ENCODE measurements at places on chromosomes 13 and 19.

DNA sequence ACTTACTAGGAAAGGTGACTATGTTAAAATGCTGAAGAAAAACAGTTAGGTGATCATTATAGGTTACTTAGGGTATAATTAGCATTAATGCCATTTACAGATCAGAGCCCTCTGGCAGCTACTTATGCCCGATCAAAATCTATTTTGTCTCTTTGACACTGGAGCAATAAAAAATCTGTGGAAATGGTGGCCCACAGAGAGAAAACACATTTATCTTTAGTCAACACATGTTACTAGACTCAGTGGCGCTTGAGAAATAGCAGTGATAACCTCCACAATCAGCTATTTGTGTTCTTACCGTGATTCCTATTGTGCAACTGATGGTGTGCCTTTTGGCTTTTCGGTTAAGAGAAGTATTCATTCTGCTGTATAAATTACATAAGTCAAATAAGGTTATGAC, 1519.6 kb downstream of the PCDH9 start:
- no peak overlapping the region for H3K27ac ChIP-seq
- no peak for DNase-seq
- no peaks in the 10 kb centered on the region for H3K4me1 ChIP-seq
- no peaks in the 10 kb centered on the region for H3K27me3 ChIP-seq

DNA sequence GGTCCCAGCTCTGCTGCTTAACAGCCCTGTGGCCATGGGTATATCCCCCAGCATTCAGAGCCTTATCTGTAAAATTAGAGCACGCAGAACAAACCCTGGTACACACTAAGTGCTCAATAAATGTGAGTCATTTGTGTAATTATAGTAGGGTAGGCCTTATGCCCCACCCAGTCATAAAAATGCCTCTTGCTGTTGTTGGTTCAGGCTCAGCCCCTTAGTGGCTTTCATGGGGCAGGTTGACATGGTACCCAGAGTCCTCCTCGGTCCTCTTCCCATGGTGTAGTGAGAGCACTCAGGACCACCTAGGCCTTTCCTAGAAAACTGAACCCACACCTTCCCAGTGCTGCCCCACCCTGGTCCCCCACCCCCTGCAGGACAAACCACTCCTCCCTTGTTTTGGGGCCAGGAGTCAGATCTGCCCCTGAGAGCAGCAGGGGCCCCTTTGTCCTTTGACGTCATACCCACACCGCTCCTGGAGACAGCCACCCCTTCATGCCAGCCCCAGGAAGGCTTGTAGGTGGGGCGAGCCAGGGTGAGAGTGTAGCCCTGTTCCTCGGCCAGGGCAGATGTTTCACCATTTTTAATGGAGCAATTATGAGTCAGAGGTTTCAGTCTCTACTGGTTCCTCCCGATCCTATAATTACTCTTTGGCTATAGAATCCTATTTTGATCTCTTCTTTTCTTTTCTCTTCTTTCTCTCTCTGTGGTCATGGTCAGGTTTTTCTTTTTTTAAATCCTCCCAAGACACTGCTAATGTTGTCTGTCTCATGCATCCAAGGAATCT, 36.8 kb downstream of the ACTN4 start:
- no peaks in the 10 kb centered on the region for H3K27me3 ChIP-seq
- peaks cover 72% of the 10 kb centered on the region for H3K4me1 ChIP-seq
- no peak for DNase-seq

GRCh38 chr19:3494051-3494450, 6.4 kb downstream of the DOHH start:
- no peak overlapping the region for H3K4me3 ChIP-seq
- no peaks in the 10 kb centered on the region for H3K27me3 ChIP-seq
- H3K27ac ChIP-seq, result no peak overlapping the region
- H3K4me1 ChIP-seq, result no peaks in the 10 kb centered on the region

DNA sequence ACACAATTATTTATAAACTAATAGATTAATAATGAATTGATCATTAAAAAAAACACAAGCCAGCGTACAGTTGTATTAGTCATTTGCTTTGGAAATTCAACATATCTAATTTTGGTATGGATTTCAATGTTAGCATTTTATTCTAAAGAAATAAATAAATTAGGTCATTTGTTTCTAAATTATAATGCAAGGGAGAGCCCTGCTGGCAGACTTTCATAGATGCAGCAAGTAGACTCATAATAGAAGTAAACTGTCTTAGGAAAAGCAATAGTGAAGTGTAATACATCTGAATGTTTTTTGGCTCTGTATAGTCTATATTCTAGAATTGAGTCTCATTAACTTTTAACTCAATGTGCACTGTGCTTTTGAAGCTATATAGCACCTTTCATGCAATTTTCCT, 982.4 kb upstream of the MIR17HG start:
- no peak for DNase-seq
- H3K27ac ChIP-seq, result no peak overlapping the region
- H3K27me3 ChIP-seq, result no peaks in the 10 kb centered on the region
- no peaks in the 10 kb centered on the region for H3K4me1 ChIP-seq
- H3K36me3 ChIP-seq, result no peaks in the 10 kb centered on the region

DNA sequence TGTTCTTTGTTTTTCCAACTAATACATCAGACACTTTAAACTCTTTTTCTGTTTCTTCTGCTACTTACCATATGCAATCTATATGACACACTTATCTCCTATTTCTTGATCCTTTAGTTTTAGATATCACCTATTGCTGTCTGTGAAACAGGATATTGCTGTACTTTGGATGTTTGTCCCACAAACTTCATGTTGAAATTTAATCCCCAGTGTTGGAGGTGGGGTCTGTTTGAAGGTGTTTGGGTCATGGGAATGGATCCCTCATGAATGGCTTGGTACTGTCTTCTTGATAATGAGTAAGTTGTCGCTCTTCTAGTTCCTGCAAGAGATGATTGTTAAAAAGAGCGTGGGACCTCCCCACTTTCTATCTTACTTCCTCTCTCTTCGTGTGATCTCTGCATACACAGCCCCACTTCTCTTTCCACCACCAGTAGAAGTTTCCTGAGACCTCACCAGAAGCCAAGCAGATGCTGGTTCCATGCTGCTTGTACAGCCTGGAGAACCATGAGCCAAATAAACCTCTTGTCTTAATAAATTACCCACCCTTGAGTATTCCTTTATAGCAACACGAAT, 244.2 kb downstream of the NHLRC3 start:
- no peaks in the 10 kb centered on the region for H3K4me1 ChIP-seq
- H3K4me3 ChIP-seq, result no peak overlapping the region
- no peak for DNase-seq
- no peaks in the 10 kb centered on the region for H3K36me3 ChIP-seq
- H3K27me3 ChIP-seq, result no peaks in the 10 kb centered on the region

DNA sequence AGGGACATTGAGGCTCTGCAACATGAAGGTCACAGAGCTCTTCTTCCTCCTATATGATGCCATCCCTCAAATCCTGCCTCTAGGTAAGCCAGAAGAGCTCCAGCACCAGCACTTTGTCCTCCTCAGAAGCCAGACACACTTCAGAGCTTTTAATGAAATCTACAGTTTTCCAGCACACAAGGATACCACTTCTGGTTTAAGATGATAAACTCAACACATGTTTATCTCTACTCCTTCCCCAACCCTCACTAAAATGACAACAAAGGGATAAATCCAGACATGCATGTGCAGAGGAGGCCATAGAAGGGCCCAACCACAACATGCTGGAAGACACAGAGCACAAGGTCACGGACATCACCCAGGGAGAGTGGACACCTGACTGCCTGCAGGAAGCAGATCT, 195.3 kb downstream of the USP12 start:
- no peaks in the 10 kb centered on the region for H3K36me3 ChIP-seq
- no peak overlapping the region for H3K4me3 ChIP-seq
- peak overlapping the region; percentile 9 for H3K27ac ChIP-seq
- H3K27me3 ChIP-seq, result no peaks in the 10 kb centered on the region
- DNase-seq, result no peak

- no peaks in the 10 kb centered on the region for H3K4me1 ChIP-seq
- H3K36me3 ChIP-seq, result no peaks in the 10 kb centered on the region
- no peaks in the 10 kb centered on the region for H3K27me3 ChIP-seq
- DNase-seq, result no peak
- no peak overlapping the region for H3K4me3 ChIP-seq
These were observed 42.8 kb upstream of the CLDN10 start for GRCh38 chr13:95509521-95510310.

DNA sequence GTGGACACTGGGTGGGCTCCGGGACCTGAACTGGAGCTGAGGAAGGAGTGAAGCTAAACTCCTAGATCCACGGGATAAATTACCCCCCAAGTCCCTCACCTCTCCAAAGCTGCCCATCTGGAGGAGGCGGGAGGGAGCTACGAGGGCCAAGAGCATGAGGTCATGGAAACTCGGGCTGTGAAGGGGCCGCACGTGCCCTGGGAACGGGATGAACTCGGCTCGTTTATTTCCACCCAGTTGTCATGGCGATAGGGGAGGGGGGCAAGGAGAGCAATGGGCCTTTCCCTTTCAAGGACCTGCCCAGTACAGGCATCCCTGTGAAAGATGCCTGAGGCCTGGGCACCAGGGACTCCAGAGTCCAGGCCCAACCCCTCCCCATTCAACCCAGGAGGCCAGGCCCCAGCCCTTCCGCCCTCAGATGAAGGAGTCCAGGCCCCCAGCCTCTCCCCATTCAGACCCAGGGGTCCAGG, 3.8 kb downstream of the PPP1R12C start:
- H3K27me3 ChIP-seq, result no peaks in the 10 kb centered on the region
- no peak overlapping the region for H3K4me3 ChIP-seq
- H3K36me3 ChIP-seq, result no peaks in the 10 kb centered on the region
- peaks cover 21% of the 10 kb centered on the region for H3K4me1 ChIP-seq
- DNase-seq, result no peak

DNA sequence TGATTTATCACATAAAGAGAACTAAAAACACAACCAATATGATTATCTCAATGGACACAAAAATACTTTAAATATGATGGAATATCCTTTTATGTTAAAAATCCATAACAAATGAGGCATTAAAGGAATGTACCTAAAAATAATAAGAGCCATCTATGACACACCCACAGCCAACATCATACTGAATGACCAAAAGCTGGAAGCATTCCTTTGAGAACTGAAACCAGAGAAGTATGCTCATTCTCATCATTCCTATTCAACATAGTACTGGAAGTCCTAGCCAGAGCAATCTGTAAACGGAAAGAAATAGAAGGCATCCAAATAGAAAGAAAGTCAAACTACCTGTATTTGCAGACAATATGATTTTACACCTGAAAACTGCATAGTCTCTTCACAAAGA, 671.0 kb downstream of the SLITRK1 start:
- H3K27ac ChIP-seq, result no peak overlapping the region
- no peak overlapping the region for H3K4me3 ChIP-seq
- H3K4me1 ChIP-seq, result no peaks in the 10 kb centered on the region
- H3K36me3 ChIP-seq, result no peaks in the 10 kb centered on the region
- DNase-seq, result no peak

GRCh38 chr13:31015199-31015598, 82.7 kb downstream of the TEX26 start:
- DNase-seq, result no peak
- peaks cover 6% of the 10 kb centered on the region for H3K27me3 ChIP-seq
- no peak overlapping the region for H3K27ac ChIP-seq
- H3K36me3 ChIP-seq, result no peaks in the 10 kb centered on the region
- no peak overlapping the region for H3K4me3 ChIP-seq

DNA sequence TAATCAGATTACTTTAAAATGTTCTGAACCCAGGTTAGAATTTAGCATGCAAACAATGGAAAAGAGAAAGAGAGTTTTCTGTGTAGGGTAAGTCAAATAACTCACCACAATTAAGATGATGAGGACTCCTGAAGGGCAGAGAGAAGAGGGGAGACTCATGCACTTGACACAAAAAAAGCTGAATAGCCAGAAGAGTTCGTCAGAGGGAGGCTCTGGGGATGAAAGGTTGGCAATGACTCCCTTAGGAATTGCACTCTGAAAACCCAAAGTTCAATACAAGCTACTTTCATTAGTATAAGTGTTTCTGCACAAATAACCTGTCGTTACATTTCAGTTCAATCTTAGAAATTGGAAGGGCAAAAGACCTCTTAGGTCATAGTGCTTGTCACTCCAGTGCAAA, 434.4 kb upstream of the PCDH9 start:
- no peaks in the 10 kb centered on the region for H3K27me3 ChIP-seq
- no peak overlapping the region for H3K27ac ChIP-seq

- peak overlapping the region; percentile 33 for H3K27ac ChIP-seq
- H3K4me1 ChIP-seq, result peaks cover 24% of the 10 kb centered on the region
- H3K36me3 ChIP-seq, result no peaks in the 10 kb centered on the region
- no peak overlapping the region for H3K4me3 ChIP-seq
- DNase-seq, result no peak
These were observed 2.1 kb downstream of the NECTIN2 start for GRCh38 chr19:44848036-44848811.

DNA sequence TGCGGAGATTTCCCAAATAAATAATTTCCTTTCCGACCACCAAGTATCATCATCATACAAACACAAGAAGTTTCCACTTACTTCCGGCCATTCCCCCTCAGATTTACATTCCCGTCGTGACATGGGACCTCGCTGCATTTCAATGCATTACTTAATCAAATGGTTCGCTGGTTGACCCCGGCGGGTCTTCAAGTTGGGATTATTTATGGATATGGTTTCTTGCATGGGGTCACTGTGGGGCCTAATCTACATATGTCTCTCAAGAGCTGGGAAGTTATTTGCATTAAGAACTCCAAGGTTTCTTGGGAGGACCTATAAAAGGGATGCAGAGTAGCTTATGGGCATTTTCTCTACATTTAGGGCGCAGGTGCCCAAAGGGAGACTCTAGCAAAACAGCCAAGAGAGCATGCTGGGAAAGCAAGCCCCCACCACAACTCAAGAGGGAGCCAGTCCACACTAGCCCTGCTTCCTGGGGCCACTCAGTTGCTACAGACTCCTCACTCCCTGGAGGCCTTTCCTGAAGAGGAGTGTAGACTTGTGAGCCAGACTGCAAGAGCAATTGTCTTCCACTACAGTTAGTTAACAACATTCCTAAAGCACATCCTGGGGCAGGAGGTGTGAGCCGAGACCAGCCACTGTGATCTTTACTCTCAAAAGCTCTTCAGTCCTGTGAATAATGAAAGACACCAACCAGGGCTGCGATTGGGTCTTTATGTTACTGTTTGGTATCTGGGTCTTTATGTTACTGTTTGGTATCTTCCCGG, 125.3 kb downstream of the KATNAL1 start:
- H3K4me3 ChIP-seq, result no peak overlapping the region
- H3K27ac ChIP-seq, result no peak overlapping the region

DNA sequence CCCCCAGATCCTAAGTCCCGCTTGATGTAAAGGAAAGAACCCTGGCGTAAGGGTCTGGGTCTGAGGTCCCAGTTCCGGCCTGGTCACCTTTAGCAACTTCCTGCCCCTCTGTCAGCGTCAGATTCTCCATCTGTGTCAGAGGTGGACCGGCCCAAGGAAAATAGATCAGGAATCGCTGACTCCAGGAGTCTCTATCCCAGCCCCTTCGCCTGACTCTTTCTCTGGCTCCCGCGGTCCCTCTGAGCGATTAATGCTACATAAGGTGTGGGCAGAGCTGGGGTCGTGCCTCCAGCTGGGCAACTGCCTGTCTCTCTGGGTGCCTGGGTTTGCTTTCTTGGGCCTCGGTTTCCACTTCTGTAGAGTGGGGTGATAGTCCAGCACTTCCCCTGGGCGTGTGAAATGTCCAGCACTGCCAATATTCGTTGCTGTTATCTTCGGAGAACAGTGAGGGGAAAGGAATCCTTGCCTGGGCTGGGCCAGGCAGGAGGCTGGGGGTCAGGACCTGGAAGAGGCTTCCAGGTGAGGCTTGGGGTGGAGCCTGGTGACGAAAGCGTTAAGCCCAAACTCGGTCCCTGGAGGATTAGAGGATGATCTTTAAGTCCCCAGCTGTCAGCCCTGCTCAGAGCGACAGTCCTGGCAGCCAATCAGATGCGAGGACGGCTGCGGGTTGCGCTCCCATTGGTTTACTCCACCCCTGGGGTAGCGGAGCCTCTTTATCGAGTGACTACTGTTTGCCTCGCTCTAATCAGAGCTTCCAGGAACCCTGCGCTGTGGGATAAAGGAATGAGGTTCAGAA, 767 bp downstream of the ABCA7 start:
- peaks cover 44% of the 10 kb centered on the region for H3K4me1 ChIP-seq
- H3K27ac ChIP-seq, result peak overlapping the region; percentile 72
- DNase-seq, result peak; percentile 82
- H3K36me3 ChIP-seq, result peaks cover 18% of the 10 kb centered on the region
- H3K27me3 ChIP-seq, result no peaks in the 10 kb centered on the region
- peak overlapping the region; percentile 78 for H3K4me3 ChIP-seq

Measured in CD8-positive, alpha-beta memory T cell (primary cell).